ENCODE measurements at places on chromosomes 1 and 21. TPM values are rescaled to one million over a fixed set of nuclear protein-coding genes. Genes with fewer than 3 reads are reported as not detected.

Gene TACSTD2
- total RNA-seq, result not detected

Gene LCE1F
- total RNA-seq, result not detected

Gene CD34
- not detected for total RNA-seq

Gene CYP4A22
- total RNA-seq, result not detected

Gene LCE1C
- total RNA-seq, result not detected

Gene C1QTNF12
- total RNA-seq, result 1.5 TPM

Gene S100A14
- total RNA-seq, result 0.46 TPM

Gene CLDN8
- total RNA-seq, result not detected

Gene TRIM46
- total RNA-seq, result 2.9 TPM

Gene UBXN10
- not detected for total RNA-seq

Gene CRB1
- total RNA-seq, result not detected

Gene CGN
- total RNA-seq, result 2.5 TPM

Gene PLEKHA6
- 41.4 TPM for total RNA-seq

Gene FCGR3B
- not detected for total RNA-seq

Gene GNAT2
- total RNA-seq, result 0.08 TPM

Gene STXBP3
- 19.6 TPM for total RNA-seq

Gene ADGRB2
- 5.6 TPM for total RNA-seq

Gene TRIM67
- total RNA-seq, result 0.11 TPM

Gene SLAMF9
- 0.43 TPM for total RNA-seq

Gene PRKAA2
- 2.0 TPM for total RNA-seq

Gene TNFRSF14
- total RNA-seq, result 0.11 TPM

Gene PBX1
- total RNA-seq, result 16.4 TPM

Data from A549 treated with dexamethasone at 1 μM for 4 hours (cell line).